ENCODE measurements at places on chromosomes 5 and 9. TPM values are rescaled to one million over a fixed set of nuclear protein-coding genes. Genes with fewer than 3 reads are reported as not detected.

The PCDHAC1 gene
- total RNA-seq, result 28.3 TPM

The RGMB gene
- total RNA-seq, result 36.6 TPM

The MEGF10 gene
- 19.7 TPM for total RNA-seq

The RNF183 gene
- total RNA-seq, result not detected

The ANKDD1B gene
- total RNA-seq, result 0.98 TPM

The DBN1 gene
- total RNA-seq, result 134 TPM

The LEAP2 gene
- total RNA-seq, result 0.74 TPM

The PCDHA4 gene
- total RNA-seq, result 15.7 TPM

The SPINK14 gene
- not detected for total RNA-seq

The YIPF5 gene
- 55.3 TPM for total RNA-seq

The PCDHA9 gene
- 12.3 TPM for total RNA-seq

The IFNA2 gene
- total RNA-seq, result not detected

The NXNL2 gene
- total RNA-seq, result 0.49 TPM

The POU5F2 gene
- 2.5 TPM for total RNA-seq

The FBP2 gene
- not detected for total RNA-seq

The UBE2QL1 gene
- 41.6 TPM for total RNA-seq

The IL9 gene
- not detected for total RNA-seq

The ST8SIA4 gene
- total RNA-seq, result 38.8 TPM

The TLX3 gene
- not detected for total RNA-seq

The FOXD4L4 gene
- total RNA-seq, result 0.25 TPM

The ITGA2 gene
- total RNA-seq, result 3.7 TPM

The PKD2L2 gene
- under 0.01 TPM for total RNA-seq

The QRFP gene
- total RNA-seq, result not detected

The SLC6A18 gene
- not detected for total RNA-seq

The ZNF366 gene
- 1.5 TPM for total RNA-seq

The MARVELD2 gene
- 0.98 TPM for total RNA-seq

The PCA3 gene
- 0.49 TPM for total RNA-seq

The ABCA2 gene
- 25.8 TPM for total RNA-seq

The NTRK2 gene
- 151 TPM for total RNA-seq

The DRD1 gene
- 4.7 TPM for total RNA-seq

The PAEP gene
- not detected for total RNA-seq

The PCDHGA8 gene
- total RNA-seq, result 5.4 TPM

The RAB24 gene
- total RNA-seq, result 13.3 TPM

The PCDHB9 gene
- 6.6 TPM for total RNA-seq

The OR1J2 gene
- total RNA-seq, result not detected

The TTC1 gene
- 34.7 TPM for total RNA-seq

The PCDHGA6 gene
- 9.6 TPM for total RNA-seq

The AK6 gene
- 24.3 TPM for total RNA-seq

The TCF7 gene
- 0.98 TPM for total RNA-seq

The PCDHB1 gene
- 0.25 TPM for total RNA-seq

The DMRT3 gene
- not detected for total RNA-seq

The BRINP1 gene
- total RNA-seq, result 26.1 TPM

The SLC9A3 gene
- 0.98 TPM for total RNA-seq

The MYOZ3 gene
- 3.9 TPM for total RNA-seq

The FBXW2 gene
- 46.0 TPM for total RNA-seq

The PLGRKT gene
- 16.5 TPM for total RNA-seq

The EGR1 gene
- 3.2 TPM for total RNA-seq

The IFNB1 gene
- not detected for total RNA-seq

The FGD3 gene
- 18.7 TPM for total RNA-seq

The TXNDC15 gene
- 74.5 TPM for total RNA-seq

The C9 gene
- not detected for total RNA-seq

The HNRNPH1 gene
- total RNA-seq, result 448 TPM

The ANGPTL2 gene
- 3.7 TPM for total RNA-seq

The ATP10B gene
- 3.9 TPM for total RNA-seq

The RABEPK gene
- 17.0 TPM for total RNA-seq

The SAXO1 gene
- total RNA-seq, result under 0.01 TPM

The COX7C gene
- total RNA-seq, result 175 TPM

The DNAJB5 gene
- 37.1 TPM for total RNA-seq

Data from temporal lobe (tissue), 4 donors.